ENCODE measurements at places on chromosomes 6 and 20. TPM values are rescaled to one million over a fixed set of nuclear protein-coding genes. Genes with fewer than 3 reads are reported as not detected.

The KHDC1 gene
- 2.1 TPM for total RNA-seq

The SLPI gene
- not detected for total RNA-seq

The GSTA3 gene
- total RNA-seq: not detected

The DEFB127 gene
- total RNA-seq: not detected

All from RPMI7951 (cell line).